ENCODE measurements at places on chromosomes 4 and X.
A peak's percentile ranks its signal among the peaks of the same experiment; 100 is the strongest.

DNA sequence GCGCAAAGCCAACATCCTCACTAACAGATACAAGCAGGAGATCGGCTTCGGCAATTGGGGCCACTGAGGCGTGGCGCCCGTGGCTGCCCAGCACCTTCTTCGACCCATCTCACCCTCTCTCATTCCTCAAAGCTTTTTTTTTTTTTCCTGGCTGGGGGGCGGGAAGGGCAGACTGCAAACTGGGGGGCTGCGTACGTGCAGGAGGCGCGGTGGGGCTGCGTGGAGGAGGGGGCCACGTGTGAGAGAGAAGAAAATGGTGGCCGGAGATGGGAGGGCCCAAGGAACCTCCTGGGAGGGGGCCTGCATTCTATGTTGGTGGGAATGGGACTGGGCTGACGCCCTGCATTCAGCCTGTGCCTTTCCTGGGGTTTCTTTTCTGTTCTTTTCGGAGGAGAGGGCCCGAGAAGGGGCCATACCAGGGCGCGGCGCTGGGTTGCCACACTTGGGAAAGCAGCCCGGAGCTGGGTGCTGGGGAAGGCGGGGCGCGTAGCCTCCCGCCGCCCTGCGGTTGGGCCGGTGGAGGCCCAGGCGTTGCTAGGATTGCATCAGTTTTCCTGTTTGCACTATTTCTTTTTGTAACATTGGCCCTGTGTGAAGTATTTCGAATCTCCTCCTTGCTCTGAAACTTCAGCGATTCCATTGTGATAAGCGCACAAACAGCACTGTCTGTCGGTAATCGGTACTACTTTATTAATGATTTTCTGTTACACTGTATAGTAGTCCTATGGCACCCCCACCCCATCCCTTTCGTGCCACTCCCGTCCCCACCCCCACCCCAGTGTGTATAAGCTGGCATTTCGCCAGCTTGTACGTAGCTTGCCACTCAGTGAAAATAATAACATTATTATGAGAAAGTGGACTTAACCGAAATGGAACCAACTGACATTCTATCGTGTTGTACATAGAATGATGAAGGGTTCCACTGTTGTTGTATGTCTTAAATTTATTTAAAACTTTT, 4.5 kb downstream of the MID1IP1 start:
- DNase-seq: peak; percentile 81

DNA sequence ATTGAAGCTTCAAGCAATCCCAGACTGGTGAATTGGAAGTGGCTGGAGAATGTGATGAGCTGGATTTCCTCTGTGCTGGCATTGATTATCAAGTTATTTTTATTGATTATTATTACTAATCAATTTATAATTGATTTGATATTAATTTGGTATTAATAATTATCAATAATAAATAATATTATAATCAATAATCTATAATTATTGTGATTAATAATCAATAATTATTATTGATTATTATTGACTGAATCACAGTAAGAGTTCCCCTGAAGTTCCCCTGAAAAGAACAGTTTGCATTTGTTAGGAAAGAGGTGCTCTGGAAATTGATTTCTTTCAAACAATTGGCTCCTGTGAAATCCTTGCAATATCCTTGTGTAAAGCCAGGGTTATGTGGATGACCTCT, 7.5 kb upstream of the FAM9A start:
- no peak for DNase-seq

DNA sequence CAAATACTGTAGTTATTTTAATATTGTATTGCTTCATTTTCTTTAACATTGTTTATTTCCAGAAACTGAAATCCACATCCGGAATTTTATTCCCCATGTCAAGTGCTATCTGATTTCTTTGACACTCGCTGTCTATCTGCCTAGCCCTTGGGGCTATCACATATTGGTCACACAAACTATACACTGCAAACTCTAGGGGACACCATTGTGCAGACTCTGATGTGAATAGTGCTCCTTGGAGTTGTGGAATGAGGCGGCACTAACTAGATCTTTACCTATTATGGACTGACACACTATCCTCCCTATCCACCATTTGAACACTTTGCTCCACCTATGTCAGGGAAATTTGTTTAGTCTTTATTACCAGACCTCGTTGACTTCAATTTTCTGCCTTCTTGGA, 534.5 kb downstream of the GLUD2 start:
- no peak for DNase-seq

- DNase-seq: no peak
These were observed at the start of gene TDO2 for GRCh38 chr4:155903453-155903852. TDO2 (plus strand) TSS chr4:155903696; CDS start chr4:155903759, 63 bp downstream.

DNA sequence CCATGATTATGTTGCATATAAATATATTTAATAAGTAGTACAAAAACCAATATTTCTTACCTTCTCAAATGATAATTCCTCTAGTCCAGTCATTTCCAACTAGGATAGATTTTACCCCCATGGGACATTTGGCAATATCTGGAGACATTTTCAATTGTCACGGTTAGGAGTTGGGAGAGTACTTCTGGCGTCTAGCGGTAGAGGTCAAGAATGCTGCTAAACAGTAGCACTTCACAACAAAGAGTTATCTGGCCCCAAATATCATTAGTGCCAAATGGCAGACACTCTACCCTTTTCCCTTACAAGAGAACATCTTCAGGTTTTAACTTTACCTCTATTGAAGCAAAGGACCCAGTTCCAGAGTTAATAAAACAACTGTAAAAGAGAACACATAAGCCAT, 168.1 kb downstream of the FAT4 start:
- DNase-seq: no peak

GRCh38 chr4:112968451-112969159, 80.8 kb upstream of the ANK2 start:
- DNase-seq: no peak

DNA sequence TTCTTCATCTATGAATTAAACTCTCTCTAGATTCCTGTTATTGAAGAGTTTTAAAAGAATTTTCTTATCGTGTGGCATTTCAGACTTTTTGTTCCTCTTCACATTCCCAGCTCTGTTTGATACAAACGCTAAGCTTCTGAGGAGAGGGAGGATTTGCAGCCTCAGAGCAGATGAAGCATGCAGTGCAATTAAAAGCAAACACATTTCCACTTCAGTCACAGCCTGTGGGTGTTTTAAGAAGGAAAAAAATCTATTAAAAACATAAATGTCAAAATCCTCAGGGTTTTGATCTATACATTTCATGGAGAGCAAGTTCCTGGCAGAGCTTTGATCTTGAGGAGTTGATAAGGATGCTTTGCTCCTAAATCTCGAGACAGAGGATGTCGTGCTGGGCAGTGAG, 442.4 kb upstream of the BOD1L1 start:
- DNase-seq: no peak

- DNase-seq: no peak
These were observed 6.5 kb downstream of the DMD start for GRCh38 chrX:33204889-33205288.

All from MV-4-11 (cell line).